ENCODE measurements at places on chromosomes 6 and 20.

DNA sequence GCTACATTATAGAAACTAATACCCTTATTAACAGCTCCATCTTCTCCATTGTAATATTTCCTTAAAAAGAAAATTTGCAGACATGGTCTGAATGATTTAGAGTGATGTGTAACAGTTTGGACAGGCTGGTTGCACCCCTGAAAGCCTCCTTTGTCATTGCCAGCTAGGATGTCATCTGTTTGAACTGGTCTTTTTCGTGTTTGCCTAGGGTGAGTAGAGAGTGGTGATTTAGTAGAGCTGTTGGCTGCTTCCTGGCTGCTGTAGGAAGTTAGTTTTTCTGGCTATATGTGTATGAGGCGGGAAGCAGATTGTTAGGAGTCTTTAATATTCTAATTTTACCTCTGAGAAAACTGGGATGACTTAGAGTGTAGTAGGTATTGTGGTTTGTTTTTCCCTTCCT is 101.1 kb downstream of the ZFAND3 start:
- DNase-seq = no peak

- DNase-seq = no peak
These were observed 79.3 kb downstream of the SLC24A3 start for GRCh38 chr20:19291818-19292132.

DNA sequence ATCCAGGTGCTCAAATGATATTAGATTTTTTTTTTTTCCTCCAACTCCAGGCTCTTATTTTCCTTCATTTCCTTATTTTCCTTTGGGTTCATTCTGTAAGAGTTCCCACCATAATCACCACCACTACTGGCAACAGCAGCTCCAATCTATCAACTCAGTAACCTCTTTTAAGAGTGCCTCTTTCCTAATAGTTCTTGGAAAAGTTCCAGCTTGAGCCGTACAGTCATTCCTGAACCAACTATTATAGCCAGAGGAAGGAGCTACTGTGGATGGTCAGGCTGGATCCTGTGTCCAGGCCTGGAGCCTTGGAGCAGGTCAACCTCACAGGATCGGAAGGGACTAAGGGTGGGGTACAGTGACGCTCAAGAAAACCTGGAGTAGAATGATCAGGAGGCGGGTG is 4.2 kb upstream of the ANGPT4 start:
- peak; percentile 65 for DNase-seq

GRCh38 chr20:34382174-34382573 is 19.1 kb downstream of the ITCH start:
- DNase-seq = no peak

GRCh38 chr6:169830876-169831275 is 79.5 kb downstream of the ERMARD start:
- DNase-seq = no peak

GRCh38 chr6:138012682-138013081 is 94.5 kb downstream of the PERP start:
- no peak for DNase-seq

DNA sequence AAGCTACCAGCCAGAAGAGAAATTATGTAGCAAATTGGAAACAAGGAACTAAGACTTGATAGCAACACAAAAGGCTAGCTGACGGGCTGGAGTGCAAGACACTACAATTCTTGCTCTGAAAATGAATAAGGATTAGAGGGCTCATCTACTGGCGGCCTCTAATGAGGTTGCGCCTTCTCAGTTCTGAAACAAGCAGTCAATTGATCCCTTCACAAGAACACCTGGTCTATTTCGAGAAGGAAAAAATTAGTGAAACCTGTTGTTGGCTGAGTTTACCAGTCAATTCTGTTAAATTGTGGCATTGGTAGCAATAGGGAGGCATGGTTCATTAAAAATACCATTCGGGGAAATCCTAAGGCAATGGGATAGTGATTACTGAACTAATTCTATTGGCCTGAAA is 74.8 kb upstream of the JARID2 start:
- DNase-seq = no peak

DNA sequence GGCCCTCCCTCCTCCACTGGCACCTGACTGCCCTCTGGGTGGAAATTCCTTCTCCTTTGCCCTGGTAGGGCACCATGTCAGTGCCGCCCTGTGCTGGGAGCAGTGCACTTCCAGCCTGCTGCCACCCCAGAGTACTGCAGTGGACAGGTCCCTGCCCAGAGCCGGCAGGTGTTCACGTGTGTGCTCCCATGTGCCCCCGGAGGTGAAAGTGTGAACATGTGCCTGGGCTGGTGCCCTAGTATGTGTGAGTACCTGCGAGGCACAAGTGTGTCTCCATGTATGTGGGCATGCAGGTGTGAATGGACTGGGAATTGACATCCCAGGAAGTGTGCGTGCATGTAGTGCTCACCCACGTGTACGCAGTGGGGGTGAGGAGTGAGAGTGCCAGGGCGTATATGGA is 29.4 kb downstream of the SDCBP2 start:
- DNase-seq = peak; percentile 18

- no peak for DNase-seq
These were observed 12.5 kb upstream of the TREM1 start for GRCh38 chr6:41298785-41299502.
